ENCODE measurements at places on chromosomes 2 and 18.

- peak; percentile 64 for DNase-seq
- H3K36me3 ChIP-seq: no peaks in the 10 kb centered on the region
- H3K4me1 ChIP-seq: peaks cover 16% of the 10 kb centered on the region
- peak overlapping the region; percentile 37 for H3K27ac ChIP-seq
- H3K27me3 ChIP-seq: no peaks in the 10 kb centered on the region
Observed at GRCh38 chr2:28164280-28164801, 228.3 kb upstream of the FOSL2 start.

- no peak overlapping the region for H3K27ac ChIP-seq
- peaks cover 13% of the 10 kb centered on the region for H3K4me1 ChIP-seq
- no peak for DNase-seq
- H3K4me3 ChIP-seq: no peak overlapping the region
- H3K36me3 ChIP-seq: no peaks in the 10 kb centered on the region
- no peaks in the 10 kb centered on the region for H3K27me3 ChIP-seq
Observed at GRCh38 chr2:128360711-128361110, 42.0 kb upstream of the HS6ST1 start.

- H3K27ac ChIP-seq: no peak overlapping the region
- H3K4me3 ChIP-seq: no peak overlapping the region
- H3K4me1 ChIP-seq: no peaks in the 10 kb centered on the region
- H3K36me3 ChIP-seq: no peaks in the 10 kb centered on the region
- no peak for DNase-seq
Observed at GRCh38 chr18:49632588-49632987, 70.7 kb downstream of the LIPG start.

DNA sequence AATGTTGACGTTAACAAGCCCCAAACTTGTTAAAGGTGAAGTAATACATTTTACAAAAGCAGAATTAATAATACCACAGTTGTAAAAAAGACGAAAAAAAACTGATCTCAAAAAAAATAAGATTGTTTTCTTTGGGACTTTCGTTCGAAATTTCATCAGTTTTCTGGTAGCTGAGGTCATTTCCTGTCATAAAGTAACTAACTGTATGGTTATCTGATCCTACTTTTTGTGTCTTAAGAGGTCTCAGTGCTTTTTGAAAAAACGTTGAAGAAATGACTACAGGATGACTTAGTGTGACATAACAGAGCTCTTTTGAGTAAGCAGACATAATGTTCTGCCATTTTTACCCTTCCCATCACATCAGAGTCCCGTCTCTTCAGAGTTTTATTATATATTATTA is 79.3 kb downstream of the BIRC6 start:
- DNase-seq: peak; percentile 36
- H3K27ac ChIP-seq: no peak overlapping the region
- H3K4me3 ChIP-seq: no peak overlapping the region
- no peaks in the 10 kb centered on the region for H3K4me1 ChIP-seq
- H3K36me3 ChIP-seq: peaks cover 29% of the 10 kb centered on the region
- H3K27me3 ChIP-seq: no peaks in the 10 kb centered on the region

DNA sequence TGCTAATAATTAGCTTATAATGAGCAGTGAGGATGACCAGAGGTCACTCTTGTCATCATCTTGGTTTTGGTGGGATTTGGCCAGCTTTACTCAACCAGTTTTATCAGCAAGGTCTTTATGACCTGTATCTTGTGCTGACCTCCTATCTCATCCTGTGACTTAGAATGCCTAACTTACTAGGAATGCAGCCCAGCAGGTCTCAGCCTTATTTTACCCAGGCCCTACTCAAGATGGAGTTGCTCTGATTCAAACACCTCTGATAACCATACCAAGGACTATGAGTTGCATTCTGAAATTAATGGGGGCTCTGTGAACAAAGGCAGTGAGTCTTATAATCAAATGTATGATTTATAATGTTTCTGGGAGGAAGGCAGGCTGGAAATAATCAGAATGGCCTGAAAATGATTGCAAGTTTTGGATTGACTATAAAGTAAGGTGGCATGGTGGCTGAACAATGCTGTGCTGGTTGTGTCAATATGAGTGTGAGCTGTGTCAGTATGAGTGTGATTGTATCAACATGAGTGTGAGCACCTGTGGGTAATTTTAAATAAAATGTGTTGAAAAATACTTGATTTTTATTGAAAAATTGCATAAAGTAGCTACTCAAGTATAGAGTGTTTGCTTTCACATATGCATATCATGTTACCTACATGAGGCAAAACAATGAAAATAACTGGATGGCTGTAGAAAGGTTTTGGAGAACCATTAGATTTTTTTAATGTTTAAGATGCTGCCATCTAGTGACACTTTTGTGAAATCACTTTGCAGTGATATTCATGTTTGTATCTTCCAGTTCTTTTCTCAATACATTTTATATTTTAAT is 103.0 kb downstream of the KYNU start:
- DNase-seq: peak; percentile 75
- H3K36me3 ChIP-seq: no peaks in the 10 kb centered on the region
- no peak overlapping the region for H3K27ac ChIP-seq
- H3K4me1 ChIP-seq: peaks cover under 1% of the 10 kb centered on the region
- no peak overlapping the region for H3K4me3 ChIP-seq
- no peaks in the 10 kb centered on the region for H3K27me3 ChIP-seq

GRCh38 chr2:117771969-117772630 is 42.4 kb upstream of the DDX18 start:
- H3K27me3 ChIP-seq: no peaks in the 10 kb centered on the region
- peak; percentile 38 for DNase-seq
- no peak overlapping the region for H3K27ac ChIP-seq
- no peaks in the 10 kb centered on the region for H3K4me1 ChIP-seq
- no peak overlapping the region for H3K4me3 ChIP-seq

DNA sequence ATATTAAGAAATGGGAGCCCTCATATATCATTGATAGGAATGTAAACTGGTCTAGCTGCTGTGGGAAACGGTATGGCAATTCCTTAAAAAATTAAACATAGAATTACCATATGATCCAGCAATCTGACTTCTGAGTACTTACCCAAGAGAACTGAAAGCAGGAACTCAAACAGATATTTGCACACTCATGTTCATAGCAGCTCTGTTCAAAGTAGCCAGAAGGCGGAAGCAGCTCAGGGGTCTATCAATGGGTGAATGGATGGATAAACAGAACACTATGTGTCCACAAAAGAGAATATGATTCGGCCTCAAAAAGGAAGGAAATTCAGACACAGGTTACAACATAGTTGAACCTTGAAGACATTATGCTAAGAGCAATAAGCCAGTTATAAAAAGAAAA is 135.7 kb upstream of the NDUFV2 start:
- no peaks in the 10 kb centered on the region for H3K36me3 ChIP-seq
- H3K27me3 ChIP-seq: no peaks in the 10 kb centered on the region
- H3K4me1 ChIP-seq: peaks cover 10% of the 10 kb centered on the region
- H3K4me3 ChIP-seq: no peak overlapping the region
- no peak overlapping the region for H3K27ac ChIP-seq

GRCh38 chr2:58435246-58435645 is 194.1 kb upstream of the FANCL start:
- no peaks in the 10 kb centered on the region for H3K4me1 ChIP-seq
- H3K27me3 ChIP-seq: no peaks in the 10 kb centered on the region
- no peak for DNase-seq
- no peaks in the 10 kb centered on the region for H3K36me3 ChIP-seq
- no peak overlapping the region for H3K27ac ChIP-seq
- no peak overlapping the region for H3K4me3 ChIP-seq

GRCh38 chr2:26649322-26649721 is 8.2 kb upstream of the CIB4 start:
- H3K4me1 ChIP-seq: peaks cover 2% of the 10 kb centered on the region
- DNase-seq: no peak
- H3K27ac ChIP-seq: no peak overlapping the region
- H3K4me3 ChIP-seq: no peak overlapping the region
- H3K27me3 ChIP-seq: peaks cover 66% of the 10 kb centered on the region
- no peaks in the 10 kb centered on the region for H3K36me3 ChIP-seq

DNA sequence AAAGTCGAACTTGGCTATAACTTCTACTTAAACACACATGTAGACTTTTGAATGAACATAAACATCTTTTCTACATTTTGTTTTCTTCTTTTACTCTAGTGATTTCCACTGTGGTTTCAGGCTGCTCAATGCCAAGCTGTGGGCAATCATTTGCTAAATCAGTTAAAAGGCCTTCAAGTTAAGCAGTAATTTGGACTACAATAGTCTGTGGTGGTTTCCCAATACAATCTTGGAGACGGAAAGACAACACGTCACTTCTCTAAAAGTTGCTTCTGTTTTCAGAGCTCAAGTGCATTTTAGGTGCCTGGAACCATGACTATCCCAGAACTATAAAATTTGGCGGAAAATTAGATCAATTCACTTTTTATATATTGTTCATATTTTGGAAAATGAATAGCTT is 69.4 kb downstream of the TXNL1 start:
- no peaks in the 10 kb centered on the region for H3K27me3 ChIP-seq
- H3K4me3 ChIP-seq: no peak overlapping the region
- H3K4me1 ChIP-seq: peaks cover 2% of the 10 kb centered on the region
- no peaks in the 10 kb centered on the region for H3K36me3 ChIP-seq

GRCh38 chr2:54598347-54599325 is 124.8 kb upstream of the EML6 start:
- H3K4me1 ChIP-seq: peaks cover 22% of the 10 kb centered on the region
- DNase-seq: peak; percentile 47
- H3K27ac ChIP-seq: no peak overlapping the region
- H3K4me3 ChIP-seq: no peak overlapping the region
- H3K36me3 ChIP-seq: peaks cover 16% of the 10 kb centered on the region
- no peaks in the 10 kb centered on the region for H3K27me3 ChIP-seq

- H3K4me1 ChIP-seq: no peaks in the 10 kb centered on the region
- peaks cover 85% of the 10 kb centered on the region for H3K27me3 ChIP-seq
Observed at GRCh38 chr18:57433482-57433881, 1.7 kb upstream of the ONECUT2 start.

DNA sequence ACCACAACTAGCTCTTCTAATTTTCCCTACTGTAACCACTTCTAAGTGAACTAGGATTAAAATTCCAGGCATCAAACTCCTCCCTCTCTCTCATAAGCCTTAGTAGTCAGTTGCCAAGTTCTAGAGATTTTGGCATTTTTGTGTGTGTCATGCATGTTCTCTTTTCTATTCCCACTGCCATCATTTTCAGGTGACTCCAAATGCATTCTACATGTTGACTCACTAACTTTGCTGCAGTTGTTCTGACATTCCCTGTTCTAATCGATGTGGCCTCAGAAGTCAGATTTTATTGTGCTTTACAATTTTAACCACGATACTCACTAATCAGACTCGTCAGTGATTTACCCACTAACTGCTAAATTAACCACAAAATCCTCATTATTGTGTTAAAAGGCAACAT is 13.3 kb downstream of the DSC1 start:
- no peak overlapping the region for H3K27ac ChIP-seq
- H3K4me1 ChIP-seq: no peaks in the 10 kb centered on the region
- H3K4me3 ChIP-seq: no peak overlapping the region
- no peaks in the 10 kb centered on the region for H3K27me3 ChIP-seq
- H3K36me3 ChIP-seq: no peaks in the 10 kb centered on the region

DNA sequence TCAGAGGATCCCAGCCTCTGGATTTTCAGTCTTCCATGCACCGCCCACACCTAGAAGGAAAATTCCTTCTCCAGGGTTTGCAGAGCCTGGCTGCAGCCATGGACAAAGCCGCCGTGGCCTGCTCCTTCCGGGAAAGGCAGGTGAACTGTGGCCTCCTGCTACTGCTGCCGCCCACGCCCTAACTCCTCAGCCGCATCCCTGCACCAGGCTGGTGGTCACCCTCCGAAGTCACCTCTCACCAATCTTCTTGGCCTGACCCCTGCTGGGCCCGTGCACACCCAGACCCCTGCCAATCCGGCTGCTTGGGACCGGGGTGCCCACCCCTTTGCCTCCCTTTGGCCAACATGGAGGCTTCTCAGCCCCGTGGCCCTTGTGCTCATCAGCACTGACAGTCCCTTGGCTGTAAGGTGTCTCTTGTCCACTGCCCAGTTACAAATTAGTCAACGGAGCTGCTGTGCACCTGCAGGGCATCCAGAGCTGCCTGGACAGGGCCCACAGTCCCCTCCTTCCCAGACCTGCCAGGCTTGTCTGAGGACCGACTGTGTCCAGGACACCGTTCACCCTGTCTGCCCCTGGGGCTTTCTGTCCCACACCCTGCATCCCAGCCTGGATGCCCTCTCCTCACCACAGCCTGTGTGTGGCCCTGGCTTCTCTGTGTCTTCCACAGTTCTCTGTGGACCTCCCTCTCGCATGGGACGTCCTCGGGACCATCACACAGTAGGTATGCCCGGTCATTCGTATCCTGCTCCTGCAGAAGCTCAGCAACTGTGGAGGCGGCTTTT is 130.1 kb upstream of the TPO start:
- H3K4me3 ChIP-seq: no peak overlapping the region
- H3K36me3 ChIP-seq: no peaks in the 10 kb centered on the region
- H3K27ac ChIP-seq: no peak overlapping the region
- no peaks in the 10 kb centered on the region for H3K4me1 ChIP-seq

DNA sequence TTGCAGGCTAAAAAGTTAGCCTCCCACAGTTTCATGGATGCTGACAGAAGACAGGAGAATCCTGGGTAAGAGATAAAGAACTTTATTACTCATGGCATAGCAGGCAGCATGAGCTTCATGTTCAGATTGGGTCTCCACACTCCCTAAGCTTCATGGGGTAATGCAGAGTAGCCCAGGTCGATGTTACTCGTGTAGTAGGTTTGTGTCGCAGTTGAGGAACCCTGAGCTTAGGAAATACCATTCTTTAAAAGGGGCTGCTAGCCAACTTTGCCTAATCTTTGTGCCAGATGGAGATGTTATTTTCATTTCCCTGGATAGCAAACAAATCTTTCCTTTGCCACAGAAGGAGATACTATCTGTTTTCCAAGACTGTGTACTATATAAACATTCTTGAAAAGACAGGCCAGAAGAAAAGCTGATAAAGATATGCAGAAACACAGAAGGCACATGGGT is 117.6 kb downstream of the LTBP1 start:
- no peak overlapping the region for H3K4me3 ChIP-seq
- no peak overlapping the region for H3K27ac ChIP-seq
- H3K4me1 ChIP-seq: peaks cover 10% of the 10 kb centered on the region
- DNase-seq: no peak
- no peaks in the 10 kb centered on the region for H3K36me3 ChIP-seq

DNA sequence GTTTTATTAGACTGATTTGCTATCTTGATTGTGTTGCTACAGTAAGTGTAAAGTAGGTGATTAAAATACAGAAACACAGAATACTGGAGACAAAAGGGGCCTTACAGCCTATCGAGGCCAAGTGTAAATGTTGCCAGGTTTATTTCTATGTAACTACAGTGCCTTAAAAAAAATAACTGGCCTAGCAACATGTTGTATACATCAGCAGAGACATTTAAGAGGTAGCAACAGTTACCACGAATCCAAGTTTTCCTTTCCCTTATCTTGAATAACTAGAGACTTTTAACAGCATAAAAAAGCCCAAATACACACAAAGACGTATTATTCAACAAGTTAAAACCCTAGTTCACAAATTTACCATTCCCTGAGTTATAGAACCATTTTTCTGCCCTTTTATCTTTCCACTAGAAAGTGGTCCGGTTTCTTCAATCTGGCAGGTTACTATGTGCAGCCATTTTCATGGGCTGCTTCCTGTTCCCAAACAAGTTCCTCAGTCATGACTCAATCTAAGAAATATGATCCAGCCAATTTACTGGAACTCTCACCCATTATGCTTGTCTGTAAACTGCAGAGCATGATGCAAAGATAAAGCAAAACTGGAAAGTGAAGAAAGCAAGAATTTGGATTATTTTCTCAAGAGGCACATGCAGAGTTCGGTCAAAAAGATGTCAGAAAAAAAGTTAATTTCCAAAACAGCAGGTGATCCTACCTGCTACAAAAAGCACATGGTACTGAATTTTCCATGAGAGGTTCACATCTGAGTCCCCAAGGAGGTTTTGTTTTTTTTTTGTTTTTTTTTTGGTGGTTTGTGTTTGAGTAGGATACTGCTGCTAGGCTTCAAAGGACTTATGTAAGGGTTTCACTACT is 22.2 kb downstream of the NFE2L2 start:
- H3K27me3 ChIP-seq: no peaks in the 10 kb centered on the region
- H3K4me3 ChIP-seq: peak overlapping the region; percentile 19
- H3K36me3 ChIP-seq: peaks cover 17% of the 10 kb centered on the region
- H3K4me1 ChIP-seq: peaks cover 36% of the 10 kb centered on the region
- DNase-seq: peak; percentile 95
